ENCODE measurements at places on chromosomes 4 and X.

DNA sequence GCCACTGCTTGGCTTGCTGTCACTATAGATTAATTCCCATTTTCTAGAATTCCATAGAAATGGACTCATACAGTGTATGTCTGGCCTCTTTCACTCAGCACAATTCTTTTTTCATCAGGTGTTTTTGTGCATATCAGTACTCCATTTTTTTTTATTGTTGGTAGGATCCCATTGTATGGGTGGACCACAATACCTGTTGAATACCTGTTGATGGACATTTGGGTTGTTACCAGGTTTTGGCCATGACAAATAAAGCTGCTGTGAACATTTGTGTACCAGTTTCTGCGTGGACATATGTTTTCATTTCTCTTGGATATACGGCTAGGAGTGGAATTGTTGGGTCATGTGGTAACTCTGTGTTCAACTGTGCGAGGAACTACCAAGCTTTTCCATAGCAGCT is 14.9 kb downstream of the ZFP92 start:
- no peak for DNase-seq

GRCh38 chr4:11589676-11590075 is 161.0 kb upstream of the HS3ST1 start:
- no peak for DNase-seq

DNA sequence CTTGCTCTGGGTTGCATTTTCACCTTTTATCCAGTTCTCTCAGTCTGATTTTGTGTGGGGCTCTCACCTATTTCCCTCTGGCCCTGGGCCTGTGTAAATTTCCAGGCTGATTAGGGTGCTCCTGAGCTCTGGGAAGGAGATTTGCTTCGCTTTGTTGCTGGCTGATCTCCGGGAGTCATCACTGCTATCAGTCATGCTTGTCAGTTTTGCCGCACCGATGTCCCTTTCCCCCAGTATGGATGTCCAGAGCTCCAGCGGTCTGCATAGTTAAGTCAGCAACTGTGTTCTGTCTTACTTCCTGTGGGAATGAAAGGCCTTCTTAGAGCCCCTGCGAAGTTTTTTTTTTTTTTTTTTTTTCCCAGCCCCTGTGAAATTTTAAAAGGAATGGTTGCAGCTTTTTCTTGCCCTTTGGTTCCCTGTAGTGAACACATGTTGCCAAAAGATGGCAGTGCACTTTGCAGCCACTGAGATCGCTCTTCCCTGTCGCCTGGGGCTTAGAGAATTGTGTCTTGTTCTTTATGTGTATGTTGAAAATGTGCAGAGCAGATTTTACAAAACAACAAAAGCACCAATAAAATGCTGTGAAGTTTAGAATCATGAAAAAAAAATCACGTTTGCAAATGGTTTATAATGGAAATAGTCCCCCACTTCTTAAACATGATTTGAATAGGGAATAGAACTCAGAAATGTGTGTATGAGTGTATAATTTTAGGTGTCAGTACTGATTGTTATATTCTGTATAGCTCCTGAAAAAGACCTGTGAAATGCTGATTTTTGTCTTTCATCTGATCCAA is 109.1 kb upstream of the SLC4A4 start:
- DNase-seq, result no peak

GRCh38 chrX:138925330-138925729 is 213.8 kb upstream of the FGF13 start:
- no peak for DNase-seq

DNA sequence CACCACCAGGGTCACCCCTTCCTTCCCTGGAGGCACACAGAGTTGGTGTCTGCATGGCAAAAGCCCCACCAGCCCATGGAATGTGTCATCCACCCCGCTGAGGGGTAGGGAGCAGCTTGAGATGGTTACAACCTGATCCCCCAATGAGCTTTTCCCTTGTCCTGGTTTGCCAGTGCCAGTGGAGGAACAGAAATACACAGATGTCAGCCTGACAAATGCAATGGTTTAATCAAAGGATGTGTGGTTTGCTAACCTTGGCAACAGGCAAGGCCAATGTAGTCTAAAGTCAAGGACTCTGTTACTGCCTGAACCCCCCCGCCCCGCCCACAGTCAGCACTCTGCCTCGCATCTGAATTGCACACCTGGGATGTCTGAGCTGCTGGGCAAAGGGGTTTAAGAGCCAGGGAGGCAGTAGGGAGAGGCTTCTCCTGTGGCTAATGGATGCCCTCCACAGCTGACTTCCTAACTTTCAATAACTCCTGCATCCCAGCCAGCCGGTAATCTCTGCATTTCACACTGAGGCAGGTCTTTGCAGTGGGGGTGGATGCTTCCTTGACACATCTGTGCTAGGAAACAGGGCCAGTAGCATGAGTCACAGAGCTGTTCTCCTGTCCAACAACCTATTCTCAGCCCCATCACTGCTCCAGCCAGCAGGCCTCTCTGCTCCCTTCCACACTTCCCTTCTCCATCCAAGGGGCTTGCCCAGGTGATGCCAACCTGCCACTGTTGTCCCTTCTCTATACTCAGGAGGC is 137.5 kb downstream of the AMMECR1 start:
- DNase-seq, result no peak

- no peak for DNase-seq
These were observed 574.7 kb downstream of the PCDH7 start for GRCh38 chr4:31294655-31295480.

DNA sequence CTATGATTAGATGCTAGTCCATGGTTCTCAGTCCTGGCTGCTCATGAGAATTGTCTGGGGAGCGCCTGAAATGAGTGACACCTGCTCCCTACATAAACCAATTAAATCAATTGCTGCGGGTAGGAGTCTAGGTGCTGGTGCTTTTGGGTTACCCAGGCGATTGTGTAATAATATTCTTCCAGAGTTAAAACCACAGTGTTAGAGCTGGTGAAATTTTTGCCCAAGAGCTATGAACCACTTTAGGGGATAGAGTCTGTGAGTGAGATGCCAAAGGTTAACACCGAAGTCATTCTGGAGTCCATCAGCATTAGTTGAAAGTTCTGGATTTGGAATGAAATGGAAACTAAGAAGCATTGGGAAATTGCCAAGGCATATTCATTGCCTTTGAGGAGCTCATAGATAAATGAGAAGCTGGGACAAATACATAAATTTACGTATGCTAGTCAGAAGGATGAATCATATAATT is 15.3 kb downstream of the PDK3 start:
- DNase-seq, result no peak

DNA sequence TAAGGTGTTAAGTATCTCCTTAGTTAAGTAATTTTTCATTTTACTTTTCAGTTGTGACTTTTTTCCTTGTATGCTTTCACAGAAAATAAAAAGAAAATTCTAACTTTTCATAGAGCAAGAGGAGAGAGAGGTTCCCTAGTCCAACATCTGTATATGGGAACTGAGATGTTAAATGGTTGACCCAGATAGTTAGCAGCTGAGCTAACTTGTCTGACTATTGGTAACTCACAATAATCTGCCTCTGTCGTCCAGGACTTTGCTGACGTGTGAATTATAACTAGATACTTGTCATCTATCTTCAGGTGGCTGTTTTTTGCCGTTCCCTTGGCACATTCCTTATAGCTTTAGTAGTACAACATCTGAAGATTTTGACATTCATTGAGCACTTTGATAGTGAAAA is 29.9 kb downstream of the TBC1D19 start:
- DNase-seq, result no peak

GRCh38 chr4:109691411-109691920 is 11.8 kb downstream of the CASP6 start:
- no peak for DNase-seq

DNA sequence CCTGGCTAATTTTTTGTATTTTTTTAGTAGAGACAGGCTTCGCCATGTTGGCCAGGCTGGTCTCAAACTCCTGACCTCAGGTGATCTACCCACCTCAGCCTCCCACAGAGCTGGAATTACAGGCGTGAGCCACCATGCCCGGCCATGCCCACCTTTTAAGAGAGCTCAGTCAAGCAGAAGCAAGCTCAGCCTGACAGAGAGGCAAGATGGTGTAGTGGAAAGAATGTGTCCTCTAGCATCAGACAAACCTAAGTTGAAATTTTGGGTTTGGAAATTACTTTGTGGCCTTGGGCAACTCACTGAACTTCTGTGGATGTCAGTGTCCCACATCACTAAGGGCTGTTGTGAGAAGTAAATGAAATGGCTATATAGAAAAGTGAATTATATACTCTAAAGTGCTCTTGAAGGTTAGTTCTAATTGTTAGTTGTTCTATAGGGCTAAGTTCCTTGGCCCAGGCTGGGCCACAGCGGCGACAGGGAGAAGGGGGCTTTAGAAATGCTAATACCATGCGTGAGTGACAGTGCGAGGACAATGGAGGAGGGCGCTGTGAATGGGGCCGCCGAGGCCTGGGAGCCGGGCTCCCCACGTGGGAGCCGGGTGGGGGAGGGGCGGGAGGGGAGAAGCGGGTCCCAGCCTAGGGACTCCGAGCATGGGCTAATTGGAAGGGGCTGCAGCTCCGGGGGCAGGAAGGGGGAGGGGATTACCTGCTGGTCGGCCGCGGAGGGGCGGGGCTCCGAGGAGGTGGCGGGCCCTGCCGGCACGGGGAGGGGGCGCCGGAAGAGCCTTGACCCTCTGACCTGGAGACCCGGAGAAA is 15.6 kb downstream of the PJA1 start:
- no peak for DNase-seq

DNA sequence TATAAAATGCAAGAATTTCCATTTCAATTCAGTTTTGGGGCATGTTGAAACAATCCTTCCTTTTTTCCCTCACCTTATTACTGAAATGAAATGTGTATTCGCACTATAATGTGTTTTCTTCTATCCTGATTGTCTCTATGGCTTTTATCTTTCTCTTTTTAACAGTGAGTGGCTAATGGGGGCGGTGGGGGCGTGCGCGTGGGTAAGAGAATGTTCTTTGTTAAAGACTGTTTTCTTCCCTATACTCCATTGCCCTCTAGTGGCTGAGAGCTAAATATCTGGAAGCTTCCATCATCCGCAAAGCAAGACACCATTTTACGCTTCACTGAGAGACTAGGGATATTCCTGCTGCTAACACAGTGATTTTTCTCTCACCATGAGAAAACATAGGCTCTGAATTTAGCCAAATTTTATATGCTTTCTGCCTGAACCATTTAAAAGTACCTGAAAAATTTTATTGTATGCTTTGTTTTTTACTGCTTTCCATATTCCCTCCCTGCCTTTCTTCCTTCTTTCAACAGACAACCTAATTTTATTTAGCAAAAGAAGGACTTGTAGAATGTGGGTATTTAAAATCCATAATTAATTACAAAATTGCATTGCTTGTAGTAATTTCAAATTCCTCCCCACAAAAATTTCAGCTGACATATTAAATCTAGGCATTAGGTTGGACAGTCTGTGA is 194.0 kb downstream of the GASK1B start:
- no peak for DNase-seq

DNA sequence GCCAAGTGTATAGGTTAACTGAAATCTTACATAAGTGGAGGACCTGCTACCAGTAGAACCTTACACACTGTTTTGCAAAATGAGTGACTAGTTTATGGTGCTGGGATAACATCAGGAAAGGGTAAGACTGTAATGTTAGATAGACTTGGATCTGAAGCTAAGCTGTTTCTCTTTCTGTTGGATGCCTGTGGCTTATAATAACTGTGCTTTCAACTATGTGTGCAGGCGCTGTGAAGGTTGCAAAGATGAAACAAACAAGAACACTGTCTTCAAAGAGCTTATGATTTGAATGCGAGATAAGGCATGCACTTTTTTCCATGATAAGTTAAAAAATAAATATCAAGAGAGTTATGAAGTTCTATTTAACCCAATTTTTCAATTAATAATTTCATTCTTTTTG is 34.5 kb upstream of the LCORL start:
- DNase-seq, result no peak

- DNase-seq, result no peak
These were observed 102.2 kb downstream of the SLC2A9 start for GRCh38 chr4:9919047-9919446.

DNA sequence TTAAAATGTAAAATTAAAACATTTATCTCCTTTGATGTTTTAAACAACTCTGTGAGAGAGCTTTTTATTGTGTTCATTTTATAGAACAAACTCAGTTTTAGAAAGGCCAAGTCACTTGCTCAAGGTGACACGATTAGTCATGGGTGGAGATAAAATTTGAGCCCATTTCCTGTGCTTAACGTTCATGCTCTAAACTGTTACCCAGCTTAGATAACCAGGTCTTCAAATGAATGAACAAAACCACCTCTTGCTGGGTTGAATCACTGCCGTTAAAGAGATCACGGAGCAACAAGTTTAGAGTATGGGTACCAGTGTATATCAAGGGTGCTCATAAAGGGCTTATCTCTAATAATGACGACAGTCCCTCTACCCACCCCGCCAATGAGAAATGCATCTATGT is 10.2 kb upstream of the CASK start:
- DNase-seq, result no peak

DNA sequence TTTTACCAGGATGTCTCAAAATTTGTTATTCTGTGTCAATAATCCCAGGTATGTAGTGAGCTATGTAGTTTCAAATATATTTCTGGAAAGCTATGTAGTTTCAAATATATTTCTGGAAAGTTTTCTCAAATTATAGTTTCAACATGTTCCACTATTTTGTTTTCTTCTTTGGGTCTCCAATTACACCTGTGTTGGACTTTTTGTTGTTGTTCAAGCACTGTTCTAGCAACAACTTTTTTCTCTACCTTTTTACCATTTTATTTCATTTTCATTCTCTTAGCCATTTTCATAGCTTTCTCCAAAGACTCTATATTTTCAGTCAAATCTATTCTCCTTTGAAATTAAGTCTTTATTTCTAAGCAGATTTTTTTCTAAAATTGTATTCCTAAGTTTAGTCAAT is 88.4 kb downstream of the LCORL start:
- DNase-seq, result no peak

DNA sequence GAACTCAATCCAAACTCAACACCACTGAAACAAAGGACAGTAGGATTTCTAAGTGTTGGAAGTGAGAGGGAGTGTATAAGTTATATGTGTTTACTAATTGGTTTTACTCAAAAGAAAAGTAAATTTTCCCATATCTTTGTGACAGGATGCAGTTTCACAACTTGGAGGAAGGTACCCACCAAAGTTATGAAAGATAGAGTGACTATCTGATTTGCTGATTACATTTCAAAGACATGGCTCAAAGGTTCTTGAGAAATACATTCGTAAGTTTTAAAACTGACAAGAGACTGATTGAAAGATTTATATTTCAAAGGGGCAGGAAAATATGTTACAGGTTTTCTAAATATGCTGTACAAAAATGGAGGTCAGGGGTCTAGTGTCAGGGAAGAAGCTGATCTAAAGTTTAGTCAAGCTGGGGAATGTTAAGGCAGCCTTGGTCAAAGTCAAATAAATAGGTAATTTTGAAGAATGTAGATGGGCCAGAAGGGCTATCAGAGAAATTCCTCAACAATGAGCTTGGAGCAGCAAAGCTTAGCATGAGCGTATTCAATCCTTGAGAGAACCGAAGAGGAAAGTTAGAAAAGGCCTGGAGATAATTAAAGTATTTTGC is 9.7 kb upstream of the COMMD8 start:
- DNase-seq, result no peak

Data from T follicular helper cell (primary cell).